ENCODE measurements at places on chromosomes 7 and 10.

GRCh38 chr7:124856299-124856888 lies 73.2 kb downstream of the POT1 start:
- DNase-seq: peak; percentile 33

- DNase-seq: no peak
Measured at GRCh38 chr7:55309040-55309991, 55.8 kb upstream of the LANCL2 start.

GRCh38 chr10:77888356-77888703 lies 38.2 kb downstream of the DLG5 start:
- no peak for DNase-seq

GRCh38 chr7:95723583-95724180 lies 48.7 kb upstream of the DYNC1I1 start:
- peak; percentile 50 for DNase-seq

DNA sequence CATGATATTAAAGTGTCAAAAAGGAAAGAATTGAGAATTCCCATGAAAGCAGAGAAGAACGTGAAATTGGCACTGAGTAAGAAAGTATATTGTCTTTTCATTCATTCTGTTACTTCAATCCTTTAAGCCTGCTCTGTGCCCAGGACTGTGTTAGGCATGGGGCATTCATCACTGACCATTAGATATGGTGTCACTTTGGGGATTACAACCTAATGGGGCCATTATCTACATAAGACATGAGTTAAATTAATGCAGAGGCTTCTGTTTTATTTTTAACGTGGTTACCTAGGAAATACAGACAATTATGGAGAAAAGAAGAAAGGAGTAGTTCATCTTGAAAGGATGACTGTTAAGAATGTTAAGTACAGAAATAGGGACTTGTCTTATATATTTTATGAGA lies 163.5 kb upstream of the LRGUK start:
- no peak for DNase-seq

GRCh38 chr10:116489460-116489859 lies 56.3 kb upstream of the PNLIP start:
- no peak for DNase-seq

DNA sequence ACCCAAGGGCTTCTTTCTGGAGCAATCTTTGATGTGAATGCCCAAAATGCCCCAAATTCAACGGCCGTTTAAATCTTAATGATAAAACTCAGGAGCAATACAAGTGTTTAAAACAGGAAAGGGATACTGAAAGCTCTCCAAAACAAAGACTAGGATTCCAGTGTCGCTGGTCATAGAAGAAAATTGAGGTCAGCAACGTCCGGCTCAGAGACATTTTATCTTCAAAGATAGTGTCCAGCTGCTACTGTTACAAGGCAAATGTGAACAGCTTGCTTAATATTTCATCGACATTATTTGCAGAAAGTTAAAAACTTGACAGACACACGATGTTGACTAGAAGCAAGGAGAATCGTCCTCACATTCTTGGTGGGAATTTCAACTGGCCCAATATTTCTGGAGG lies 15.4 kb upstream of the CTBP2 start:
- DNase-seq: no peak

DNA sequence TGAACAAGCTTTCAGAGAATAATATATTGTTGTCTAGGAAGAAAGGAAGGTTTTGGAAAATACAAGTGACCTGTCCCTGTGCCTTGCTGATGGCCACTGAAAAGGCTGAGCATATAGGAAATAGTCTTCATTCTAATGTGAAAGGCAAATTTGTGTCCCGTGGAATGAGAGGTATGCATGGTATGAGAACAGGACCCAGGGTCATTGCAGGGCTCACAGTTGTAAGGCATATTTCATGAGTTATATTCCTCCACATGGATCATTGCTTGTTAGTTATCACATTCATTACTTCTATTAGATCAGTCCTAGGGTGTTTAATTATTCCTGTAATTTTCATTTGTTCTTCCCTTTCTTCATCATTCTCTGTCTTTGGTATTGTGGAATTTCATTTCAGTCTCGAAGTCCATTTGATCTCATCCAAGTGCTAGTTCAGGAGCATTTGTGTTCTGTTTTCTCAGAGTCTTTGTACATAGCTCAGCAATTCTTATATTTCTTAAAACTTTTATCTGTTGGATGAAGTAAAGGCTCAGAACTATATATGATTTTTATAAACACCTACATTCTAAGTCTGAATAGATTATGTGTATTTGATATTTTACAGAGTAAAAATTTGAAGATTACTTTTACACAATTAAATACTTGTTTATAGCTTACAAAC lies 39.4 kb upstream of the ARHGAP21 start:
- peak; percentile 41 for DNase-seq

DNA sequence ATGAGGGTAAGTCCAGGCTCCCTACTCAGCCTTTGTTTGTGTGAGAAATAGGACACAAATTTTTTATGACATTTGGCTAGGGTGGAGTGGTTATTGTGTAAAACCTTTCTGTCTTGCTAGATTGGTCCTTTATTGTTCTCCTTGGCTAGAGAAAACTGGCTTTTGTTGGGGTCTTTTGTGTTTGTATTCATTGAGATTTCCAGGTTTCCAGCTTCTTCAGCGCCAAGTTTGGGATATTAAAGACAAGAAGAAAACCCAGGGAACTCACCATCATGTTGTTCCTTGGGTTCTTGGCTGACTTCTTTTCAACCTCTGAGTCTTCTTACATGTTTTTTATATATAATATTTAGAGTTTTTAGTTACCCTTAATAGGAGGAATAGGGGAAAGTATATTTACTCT lies 310.0 kb downstream of the HPSE2 start:
- DNase-seq: no peak

DNA sequence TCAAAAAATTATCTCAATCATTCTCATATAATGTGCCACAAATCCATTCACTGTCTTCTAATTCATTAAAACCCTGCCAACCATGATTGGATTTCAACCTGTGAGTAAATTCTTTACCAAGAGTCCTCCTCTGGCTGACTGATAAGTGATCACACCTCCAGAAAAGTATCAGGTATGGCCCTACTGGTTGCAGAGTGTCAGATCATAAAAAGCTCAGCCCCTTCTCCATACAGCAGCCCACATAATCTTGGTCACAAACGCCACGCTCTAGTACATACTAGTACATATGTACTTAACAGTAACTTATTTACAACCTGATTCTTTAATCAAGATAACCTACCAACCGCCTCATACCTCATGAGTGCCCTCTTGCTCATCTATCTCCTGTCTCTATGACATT lies 26.1 kb downstream of the UBE2H start:
- no peak for DNase-seq

- DNase-seq: no peak
Measured at GRCh38 chr10:49661140-49661856, 18.2 kb upstream of the C10orf53 start.

DNA sequence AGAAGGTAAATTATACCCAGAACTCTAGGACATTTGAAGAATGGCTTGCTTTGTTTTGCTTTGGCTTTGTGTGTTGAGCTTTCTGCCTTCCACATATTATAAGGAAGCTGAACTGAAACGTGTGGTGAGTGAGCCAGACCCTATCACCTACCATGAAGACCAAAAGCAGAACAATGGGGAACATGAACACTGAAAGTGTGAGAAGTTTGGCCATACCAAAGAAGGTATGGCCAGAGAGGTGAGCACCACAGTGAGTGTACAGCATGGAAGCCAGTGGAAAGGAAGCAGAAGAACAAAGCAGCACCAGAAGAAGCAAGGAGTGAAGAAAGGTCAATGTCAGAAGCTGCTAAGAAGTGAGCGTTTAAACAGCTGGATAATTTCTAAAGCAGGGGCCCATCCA lies 59.7 kb upstream of the CCDC71L start:
- no peak for DNase-seq

GRCh38 chr7:138943061-138943460 lies 38.1 kb downstream of the KIAA1549 start:
- no peak for DNase-seq

DNA sequence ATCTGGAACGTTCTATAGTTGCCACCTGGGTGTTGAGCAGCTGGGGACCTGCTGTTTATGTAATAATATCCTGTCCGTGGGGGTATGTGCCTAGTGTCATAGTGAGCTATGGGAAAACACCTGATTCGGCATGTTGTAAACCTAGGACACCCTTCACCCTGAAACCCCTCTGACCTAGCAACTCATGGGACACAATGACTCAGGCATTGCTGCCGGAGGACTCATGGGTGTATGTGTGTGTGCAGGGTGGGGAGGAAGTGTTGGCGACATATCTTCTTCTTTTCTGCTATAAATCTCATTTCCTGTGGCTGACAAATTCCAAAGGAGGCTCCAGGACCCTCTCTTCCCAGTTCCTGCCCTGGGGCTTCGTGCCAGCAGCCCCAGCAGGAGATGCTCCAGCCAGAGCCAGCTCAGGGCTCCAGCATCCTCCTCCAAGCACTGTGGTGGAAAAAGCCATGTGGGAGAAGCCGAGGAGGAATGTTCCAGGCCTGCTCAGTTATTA lies 77.0 kb upstream of the PODXL start:
- peak; percentile 97 for DNase-seq

- no peak for DNase-seq
Measured at GRCh38 chr7:156219307-156220077, 407.2 kb upstream of the SHH start.

GRCh38 chr10:20991526-20991925 lies 94.4 kb upstream of the NEBL start:
- no peak for DNase-seq

DNA sequence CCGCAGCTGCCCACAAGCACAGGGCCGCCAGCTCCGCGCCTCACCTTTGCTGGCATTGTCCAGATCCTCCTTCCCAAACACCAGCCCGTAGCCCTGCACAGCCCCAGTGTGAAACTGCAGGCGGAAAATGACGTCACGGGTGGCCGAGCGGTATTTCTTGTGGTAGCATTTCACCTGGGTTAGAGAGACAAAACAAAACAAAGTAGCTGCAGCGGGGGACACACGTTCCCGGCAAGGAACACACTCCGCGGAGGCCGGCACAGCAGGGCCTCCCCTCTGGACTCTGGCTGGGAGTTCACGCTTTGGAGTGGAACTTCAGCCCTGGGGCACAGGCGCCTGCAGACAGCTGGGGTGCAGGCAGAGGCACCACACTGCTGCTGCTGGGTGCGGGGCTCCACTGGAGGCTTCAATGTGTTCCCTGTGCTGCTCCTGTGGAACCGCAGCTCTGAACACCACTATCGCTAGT lies 181.1 kb downstream of the TNS3 start:
- no peak for DNase-seq

DNA sequence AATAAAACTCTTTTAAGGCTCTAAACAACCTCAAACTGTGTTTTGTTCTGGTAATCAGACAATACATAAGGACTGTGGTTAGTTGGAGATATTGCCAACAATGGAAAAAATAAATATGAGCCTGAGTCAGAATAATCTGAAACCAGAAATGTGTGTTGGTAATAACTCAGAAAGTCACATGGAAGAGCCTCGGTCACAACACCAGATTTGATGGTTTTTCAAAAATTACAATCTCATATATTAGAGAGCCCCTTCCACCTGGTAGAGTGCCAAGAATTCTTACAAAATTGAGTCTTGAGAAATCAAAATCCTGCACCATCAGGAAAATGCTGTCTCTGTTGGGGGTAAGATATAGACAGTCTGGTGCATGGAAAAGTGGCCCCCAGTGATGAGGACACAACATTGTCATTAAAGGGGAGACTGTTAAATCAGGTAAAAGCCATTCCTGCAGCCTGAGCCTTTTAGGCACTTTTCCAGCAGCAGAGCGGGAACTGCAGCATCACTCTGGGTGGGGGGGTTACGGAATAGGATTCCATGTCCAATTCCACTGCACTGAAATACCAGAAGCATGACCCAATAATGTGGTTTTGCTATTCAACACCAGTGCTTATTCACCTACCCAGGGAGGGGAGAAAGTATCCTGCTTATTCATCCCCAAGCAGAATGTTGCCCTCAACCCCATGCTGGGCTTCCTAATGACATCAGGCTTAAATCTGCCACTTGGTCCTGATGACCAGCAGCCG lies 9.5 kb upstream of the ADAM12 start:
- peak; percentile 99 for DNase-seq

DNA sequence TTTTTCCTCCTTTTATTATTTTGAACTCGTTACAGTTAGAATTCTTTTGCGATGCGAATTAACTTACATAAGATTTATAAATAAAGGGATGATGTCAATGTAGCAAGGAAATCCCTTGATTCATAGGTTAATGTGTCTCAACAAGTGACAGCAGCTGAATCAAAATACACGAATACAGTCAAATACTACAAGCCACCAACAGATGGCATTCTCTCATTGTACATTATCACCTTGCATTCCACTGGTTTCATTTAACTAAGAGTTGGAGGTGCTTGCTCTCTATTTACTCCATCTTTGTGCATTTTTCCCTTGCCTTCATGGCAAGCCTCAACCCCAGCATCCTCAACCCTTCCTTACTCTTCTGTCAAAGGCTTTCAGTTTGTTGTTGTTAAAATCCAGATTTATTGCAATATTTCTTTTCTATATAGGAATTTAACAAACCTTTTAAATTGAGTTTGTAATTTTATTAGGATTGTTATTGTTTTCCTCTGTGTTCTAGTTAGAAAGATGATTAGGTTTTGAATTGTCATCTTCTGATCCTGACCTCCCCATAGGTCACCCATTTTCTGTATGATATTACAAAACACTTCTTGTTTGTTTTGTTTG lies 78.3 kb downstream of the SLC25A40 start:
- peak; percentile 76 for DNase-seq

GRCh38 chr10:83592337-83592935 lies 546.9 kb upstream of the GHITM start:
- no peak for DNase-seq

DNA sequence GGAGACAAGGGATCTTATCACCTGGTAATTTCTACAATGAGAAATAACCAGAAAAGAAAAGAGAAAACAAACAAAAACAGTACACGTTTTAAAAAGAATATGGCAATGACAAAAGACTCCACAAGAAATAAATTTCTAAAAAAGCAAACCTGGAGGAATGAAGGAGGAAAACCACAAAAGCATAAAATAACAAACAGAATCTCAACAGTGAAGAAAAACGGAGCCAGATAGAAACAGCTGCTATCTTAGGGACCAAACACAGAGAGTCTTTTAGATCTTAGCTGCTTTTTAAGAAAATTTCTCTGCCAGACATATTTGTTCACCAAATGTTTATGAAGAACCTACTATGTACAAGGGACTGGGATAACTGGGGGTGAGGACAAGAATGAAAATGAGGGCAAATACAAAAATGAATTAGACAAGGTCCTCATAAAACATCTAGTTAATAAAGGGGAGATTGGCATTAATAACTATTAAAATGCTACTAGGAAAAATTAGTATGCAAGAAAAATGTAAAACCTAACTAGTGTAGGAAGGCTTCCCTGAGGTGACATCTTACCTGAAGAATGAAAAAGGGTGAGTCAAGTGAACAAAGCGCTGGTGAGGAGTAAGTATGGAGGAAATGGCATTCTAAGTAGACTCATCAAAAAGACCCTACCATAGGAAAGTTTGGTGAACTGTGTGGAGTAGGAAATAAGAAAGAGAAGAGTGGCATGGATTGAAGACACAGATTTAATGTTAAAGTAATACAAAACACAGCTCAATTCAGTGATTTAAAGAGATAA lies 34.3 kb downstream of the WASL start:
- DNase-seq: no peak

- no peak for DNase-seq
Measured at GRCh38 chr7:86768394-86768793, 124.7 kb downstream of the GRM3 start.

All from RCC 7860 (cell line).